Mesothelial cell of epicardium (in vitro differentiated cells): ENCODE measurements at places on chromosomes 2 and 18. TPM values are rescaled to one million over a fixed set of nuclear protein-coding genes. Genes with fewer than 3 reads are reported as not detected.

GRCh38 chr2:100126897-100127401 lies 15.4 kb downstream of the AFF3 start:
- H3K4me1 ChIP-seq = no peaks in the 10 kb centered on the region
- no peak overlapping the region for H3K27ac ChIP-seq
- no peak overlapping the region for H3K4me3 ChIP-seq
- no peaks in the 10 kb centered on the region for H3K36me3 ChIP-seq

- H3K4me1 ChIP-seq = peaks cover 54% of the 10 kb centered on the region
- DNase-seq = no peak
- H3K36me3 ChIP-seq = peaks cover 2% of the 10 kb centered on the region
- H3K27ac ChIP-seq = peak overlapping the region; percentile 76
These were observed 5.1 kb downstream of the AGPS start for GRCh38 chr2:177397481-177398289.

- no peaks in the 10 kb centered on the region for H3K4me1 ChIP-seq
- H3K27ac ChIP-seq = no peak overlapping the region
- no peak for DNase-seq
- H3K36me3 ChIP-seq = no peaks in the 10 kb centered on the region
- no peak overlapping the region for H3K4me3 ChIP-seq
These were observed 360.4 kb upstream of the DSEL start for GRCh38 chr18:67876871-67877270.

MGAT4A gene
- total RNA-seq = 15.0 to 16.7 TPM (median 16.7 TPM) in 3 replicates

- peaks cover 5% of the 10 kb centered on the region for H3K4me1 ChIP-seq
- H3K4me3 ChIP-seq = no peak overlapping the region
- no peak for DNase-seq
- no peak overlapping the region for H3K27ac ChIP-seq
These were observed 264.8 kb upstream of the FSIP2 start for GRCh38 chr2:185473838-185474237.
